Activated CD4-positive, alpha-beta memory T cell treated with anti-CD3 and anti-CD28 coated beads for 36 hours (primary cell): ENCODE measurements at places on chromosomes 12 and 14.

- peak; percentile 26 for DNase-seq
Measured at GRCh38 chr14:80940146-80940545, 1.4 kb downstream of the CEP128 start.

DNA sequence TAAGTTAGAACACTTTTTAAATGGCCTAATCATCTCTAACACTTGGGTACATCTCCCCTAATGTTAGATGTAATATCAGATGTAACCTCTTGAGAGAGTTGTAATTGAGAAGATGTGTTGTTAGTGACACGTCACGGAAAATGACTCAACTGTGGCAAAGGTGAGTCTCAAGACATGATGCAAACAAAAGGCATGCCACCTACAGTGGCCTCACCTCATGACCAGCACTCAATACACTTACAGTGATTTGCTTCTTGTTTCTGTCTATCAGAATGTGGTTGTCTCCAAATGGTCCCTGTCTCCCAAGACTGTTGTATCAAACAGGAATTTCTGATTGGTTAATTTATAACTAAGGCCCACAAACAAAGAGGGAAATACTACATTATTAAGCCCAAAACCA, 91.2 kb downstream of the SLC25A21 start:
- DNase-seq, result no peak

GRCh38 chr12:52127683-52128450, 48.4 kb downstream of the SMIM41 start:
- no peak for DNase-seq

- peak; percentile 58 for DNase-seq
Measured at GRCh38 chr14:53306267-53306721, 153.2 kb upstream of the DDHD1 start.

DNA sequence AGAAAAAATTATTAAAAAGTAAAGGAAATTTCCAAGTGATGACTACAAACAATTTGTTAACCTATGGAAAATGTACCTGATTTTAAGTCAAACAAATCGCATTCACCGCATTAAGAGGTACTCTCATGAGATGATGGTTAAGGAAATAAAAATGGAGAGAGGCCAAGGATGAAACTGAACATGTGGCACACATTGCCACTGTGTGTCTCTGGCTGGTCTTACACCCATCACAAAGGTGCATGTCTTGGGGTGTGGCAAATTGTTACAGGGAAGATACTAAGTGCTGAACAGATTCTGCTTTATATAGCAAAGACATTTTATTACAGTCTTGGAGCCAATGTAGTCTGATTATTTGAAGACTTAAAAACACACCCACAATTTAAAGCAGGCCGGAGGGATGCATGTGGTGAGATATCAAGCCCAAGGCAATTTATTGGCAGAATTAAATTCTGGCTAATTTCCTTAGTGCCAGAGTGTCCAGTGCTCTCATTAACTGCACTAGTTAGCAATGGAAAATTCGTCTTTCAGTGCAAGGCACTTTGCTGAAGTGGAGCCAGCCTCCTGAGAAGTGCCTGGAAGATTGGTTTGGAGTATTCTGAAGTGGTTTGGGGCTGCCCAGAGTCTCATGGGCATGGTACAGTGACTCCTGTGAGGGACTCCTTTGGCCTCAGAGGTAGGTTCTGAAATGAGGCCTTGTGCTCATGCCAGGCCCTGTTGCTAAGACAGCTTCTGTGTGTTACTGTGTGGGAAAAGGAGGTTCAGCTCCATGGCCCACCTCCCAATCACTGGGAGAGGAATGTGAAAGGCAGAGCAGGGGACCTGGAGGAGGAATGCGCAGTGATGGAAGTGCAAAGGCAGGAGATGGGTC, 166.9 kb downstream of the BRMS1L start:
- no peak for DNase-seq

- no peak for DNase-seq
Measured at GRCh38 chr12:59844750-59845149, 248.9 kb downstream of the SLC16A7 start.

- peak; percentile 73 for DNase-seq
Measured at GRCh38 chr14:36661506-36662257, at the start of gene PAX9. PAX9 (plus strand) TSS chr14:36661860; CDS start chr14:36662090, 230 bp downstream.

DNA sequence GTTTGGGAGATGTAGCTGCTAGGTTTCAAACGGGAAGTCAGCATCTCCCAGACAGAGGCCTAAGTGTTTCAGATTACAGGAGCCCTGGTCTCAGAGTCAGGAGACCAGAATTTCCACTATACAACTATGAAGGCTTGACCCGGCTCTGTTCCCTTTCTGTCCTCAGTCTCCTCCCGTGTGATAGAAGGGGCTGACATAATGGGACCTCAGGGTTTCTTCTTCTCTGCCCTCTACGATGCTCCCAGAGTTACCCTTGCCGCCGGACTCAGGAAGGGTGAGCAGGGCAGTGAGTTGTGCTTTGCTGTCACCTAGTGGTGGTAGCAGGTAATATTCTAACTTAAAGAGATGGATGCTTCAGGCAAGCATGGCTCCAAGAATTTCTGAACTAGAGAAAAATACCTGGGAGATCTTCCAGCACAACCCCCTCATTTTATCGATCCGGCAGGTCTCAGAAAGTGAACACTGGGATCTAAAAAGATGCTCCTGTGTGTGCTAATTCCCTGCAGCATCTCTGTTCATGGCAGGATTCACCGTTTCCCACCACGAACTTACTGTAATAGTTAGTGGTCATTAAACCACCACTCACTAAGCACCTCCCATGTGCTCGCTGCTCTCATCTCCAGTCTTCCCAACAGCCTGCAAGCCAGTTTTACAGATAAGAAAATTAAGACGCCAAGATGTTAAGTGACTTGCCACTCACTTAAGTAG, 84.4 kb downstream of the VWF start:
- DNase-seq, result peak; percentile 58

- no peak for DNase-seq
Measured at GRCh38 chr12:56332512-56333196, 1.1 kb downstream of the PAN2 start.

DNA sequence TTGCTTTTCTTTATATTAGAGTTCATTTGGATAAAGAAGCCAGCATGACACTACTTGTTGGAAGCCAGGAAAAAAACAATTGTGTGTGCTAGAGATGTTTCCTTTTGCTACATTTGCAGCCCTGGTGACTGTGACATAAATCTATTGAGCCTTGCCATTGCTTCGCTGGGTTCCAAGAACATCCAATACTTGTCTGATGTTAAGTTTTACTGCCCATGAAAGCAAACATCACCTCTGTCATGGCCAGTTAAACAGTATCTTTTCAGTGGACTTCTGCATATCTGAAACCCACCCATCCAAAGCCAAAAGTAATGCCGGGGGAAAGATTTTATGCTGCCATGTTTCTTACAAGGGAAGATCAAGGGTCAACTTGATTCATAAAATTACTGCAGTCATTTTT, 184.0 kb downstream of the MSRB3 start:
- no peak for DNase-seq

GRCh38 chr14:99391671-99392070, 89.0 kb downstream of the SETD3 start:
- DNase-seq, result no peak

DNA sequence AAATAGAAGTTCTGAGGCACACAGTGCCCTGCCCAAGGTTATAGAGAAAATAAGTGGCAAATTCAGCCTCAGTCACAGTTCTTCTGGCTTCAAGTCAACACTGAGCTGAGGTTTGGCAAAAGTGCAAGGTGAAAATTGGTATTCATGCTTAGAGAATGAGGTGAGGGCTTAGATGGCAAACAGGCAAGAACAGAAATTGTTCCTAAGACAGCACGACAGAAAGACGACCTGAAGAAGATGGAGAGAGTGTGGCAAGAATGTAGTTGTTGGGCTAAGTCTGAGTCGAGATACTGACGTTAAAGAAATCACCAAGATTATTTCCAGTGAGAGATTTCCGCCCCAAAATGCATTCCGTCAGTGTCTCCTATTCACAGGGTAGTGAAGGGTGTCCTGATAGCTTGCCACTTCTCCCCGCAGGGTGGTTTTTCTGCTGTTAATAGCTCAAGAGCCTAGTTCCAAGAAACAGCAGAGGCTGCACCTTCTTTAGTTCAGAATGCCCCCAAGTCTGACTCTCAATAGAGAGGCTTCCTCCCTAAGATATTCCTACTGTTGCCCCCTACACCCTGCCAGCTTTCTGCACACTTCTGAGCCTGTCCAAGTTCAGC, 260.8 kb upstream of the AMIGO2 start:
- no peak for DNase-seq

DNA sequence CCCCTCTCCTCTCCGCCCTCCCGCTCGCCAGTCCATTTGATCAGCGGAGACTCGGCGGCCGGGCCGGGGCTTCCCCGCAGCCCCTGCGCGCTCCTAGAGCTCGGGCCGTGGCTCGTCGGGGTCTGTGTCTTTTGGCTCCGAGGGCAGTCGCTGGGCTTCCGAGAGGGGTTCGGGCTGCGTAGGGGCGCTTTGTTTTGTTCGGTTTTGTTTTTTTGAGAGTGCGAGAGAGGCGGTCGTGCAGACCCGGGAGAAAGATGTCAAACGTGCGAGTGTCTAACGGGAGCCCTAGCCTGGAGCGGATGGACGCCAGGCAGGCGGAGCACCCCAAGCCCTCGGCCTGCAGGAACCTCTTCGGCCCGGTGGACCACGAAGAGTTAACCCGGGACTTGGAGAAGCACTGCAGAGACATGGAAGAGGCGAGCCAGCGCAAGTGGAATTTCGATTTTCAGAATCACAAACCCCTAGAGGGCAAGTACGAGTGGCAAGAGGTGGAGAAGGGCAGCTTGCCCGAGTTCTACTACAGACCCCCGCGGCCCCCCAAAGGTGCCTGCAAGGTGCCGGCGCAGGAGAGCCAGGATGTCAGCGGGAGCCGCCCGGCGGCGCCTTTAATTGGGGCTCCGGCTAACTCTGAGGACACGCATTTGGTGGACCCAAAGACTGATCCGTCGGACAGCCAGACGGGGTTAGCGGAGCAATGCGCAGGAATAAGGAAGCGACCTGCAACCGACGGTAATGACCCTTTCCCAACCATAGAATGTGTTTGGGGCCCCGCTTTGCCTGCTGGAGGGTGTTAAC, 615 bp downstream of the CDKN1B start:
- DNase-seq, result peak; percentile 41

DNA sequence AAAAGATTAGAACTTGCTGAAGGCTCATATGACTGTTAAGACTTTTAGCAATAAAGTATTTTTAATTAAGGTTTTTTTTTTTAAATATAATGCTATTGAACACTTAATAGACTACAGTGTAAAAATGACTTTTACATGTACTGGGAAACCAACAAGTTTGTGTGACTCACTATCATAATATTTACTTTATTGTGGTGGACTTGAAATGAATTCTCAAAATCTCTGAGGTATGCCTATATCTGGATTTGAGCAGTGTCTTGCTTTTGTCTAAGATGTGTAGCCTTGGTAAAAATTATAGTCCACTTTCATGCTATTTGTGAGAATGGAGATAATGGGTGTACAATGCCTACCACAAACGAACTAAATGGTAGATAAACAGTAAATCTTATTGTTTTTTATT, 33.9 kb upstream of the NAV3 start:
- DNase-seq, result no peak

DNA sequence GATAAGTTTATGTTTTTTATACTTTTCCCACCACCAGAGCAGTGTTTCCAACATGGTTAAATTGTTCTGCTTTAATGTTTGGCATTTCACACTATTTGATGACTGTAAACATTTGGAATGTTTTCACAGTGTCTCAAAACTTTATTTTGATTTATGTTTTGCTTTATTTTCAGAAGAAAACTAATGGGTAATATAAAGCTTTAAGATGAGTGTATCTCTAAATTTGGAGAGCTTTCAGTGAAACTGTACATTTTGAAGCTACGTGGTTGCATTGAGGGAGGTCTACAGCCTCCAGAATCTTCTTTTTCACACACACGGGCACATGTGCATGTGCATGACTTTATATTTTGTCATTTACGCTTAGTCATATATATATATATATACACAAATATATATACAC, 10.7 kb downstream of the BICD1 start:
- no peak for DNase-seq

DNA sequence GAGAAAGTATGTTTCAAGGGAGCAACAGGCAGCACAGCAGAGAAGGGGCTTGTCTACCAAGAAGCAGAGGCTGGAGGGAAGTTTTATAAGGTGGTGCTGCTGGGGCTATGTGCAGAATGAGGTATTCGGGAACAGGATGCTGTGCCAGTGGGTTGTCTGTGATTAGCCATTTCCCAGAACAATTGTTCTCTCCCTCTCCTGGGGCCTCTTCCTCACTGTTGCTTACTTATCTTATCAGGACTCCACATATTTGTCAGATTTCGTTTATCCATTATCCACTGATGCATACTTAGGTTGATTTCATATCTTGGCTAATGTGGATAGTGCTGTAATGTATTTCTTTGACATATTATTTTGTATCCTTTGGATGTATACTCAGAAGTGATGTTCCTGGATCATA, 195.1 kb upstream of the RTL1 start:
- DNase-seq, result no peak

DNA sequence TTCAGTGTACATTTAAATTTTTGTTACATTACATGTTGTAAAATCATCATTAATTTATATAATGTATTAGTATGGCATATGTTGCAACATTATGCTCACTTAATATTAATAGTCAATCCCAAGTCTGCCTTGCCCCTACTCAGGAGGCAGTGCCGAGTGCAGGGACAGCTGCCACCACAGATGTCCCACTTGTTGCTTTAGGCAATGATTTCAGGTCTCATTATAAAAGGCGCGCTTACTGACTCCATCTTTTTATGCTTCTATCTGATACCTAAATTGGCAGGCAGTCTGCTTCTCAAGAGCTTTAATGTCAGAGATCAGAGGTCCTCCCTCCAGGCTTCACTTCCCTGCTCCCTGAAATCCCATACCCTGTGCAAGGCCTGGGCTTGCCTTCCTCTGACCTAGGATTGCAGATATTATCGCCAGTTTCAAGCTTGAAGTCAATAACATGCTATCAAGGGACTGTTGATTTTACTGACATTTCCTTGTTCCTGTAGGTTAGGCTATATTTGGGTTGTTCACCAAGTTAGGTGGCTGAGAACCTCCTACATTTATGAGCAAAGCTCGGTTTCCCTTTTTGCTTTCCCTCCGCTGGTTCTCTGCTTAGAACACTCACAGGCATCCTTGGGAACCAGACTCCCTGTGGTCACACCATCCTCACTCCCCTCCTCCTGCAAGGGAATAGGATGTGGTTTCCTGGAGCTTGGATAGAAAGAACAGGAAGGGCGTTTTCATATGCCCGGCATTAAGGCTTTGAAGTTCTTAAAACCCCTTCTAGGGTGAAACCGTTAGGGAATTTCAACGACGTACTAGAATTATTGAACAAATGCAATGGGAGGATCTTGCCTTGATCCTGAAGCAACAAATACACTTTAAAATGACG, 208.4 kb upstream of the FKBP4 start:
- no peak for DNase-seq

DNA sequence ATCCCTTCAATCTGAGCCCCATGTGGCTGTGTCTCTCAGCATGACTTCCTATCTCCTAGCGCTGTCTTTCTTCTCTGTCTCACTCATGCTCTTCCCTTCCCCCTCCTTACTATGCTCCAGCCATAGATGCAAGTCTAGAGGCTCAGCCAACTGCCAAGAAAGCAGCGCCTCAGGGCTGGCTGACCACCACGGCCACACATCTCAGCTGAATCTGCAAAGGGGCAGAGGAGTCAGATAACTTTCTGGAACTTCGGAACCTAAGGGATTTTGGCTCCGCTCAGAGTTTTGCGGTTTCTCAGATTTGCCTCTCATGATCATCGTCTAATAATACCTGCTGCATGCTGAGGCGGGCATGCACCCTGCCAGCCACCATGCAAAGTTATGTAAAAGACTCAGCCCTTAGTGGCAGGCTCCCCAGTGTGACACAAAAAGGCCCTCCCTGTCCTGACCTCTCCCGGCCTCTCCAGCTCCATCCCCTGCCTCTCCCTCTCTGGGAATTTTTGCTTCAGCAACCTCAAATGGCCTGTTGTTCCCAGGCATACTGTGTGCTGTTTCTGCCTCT, 5.0 kb upstream of the FGF6 start:
- DNase-seq, result no peak
